Thymus (tissue), 14 donors: ENCODE measurements at places on chromosomes 6 and 20. TPM values are rescaled to one million over a fixed set of nuclear protein-coding genes. Genes with fewer than 3 reads are reported as not detected.

- no peak for DNase-seq
Observed at GRCh38 chr6:53264337-53264736, 84.4 kb downstream of the ELOVL5 start.

GRCh38 chr20:50295345-50295744 lies 104.7 kb downstream of the CEBPB start:
- DNase-seq, result no peak

GRCh38 chr6:40346246-40346645 lies 240.9 kb downstream of the LRFN2 start:
- DNase-seq, result no peak

GRCh38 chr6:2247664-2248063 lies 2.3 kb upstream of the GMDS start:
- DNase-seq, result no peak

- no peak for DNase-seq
Observed at GRCh38 chr6:28330041-28330440, 5.9 kb downstream of the ZSCAN31 start.

GRCh38 chr6:101936516-101936915 lies 543.0 kb downstream of the GRIK2 start:
- no peak for DNase-seq

DNA sequence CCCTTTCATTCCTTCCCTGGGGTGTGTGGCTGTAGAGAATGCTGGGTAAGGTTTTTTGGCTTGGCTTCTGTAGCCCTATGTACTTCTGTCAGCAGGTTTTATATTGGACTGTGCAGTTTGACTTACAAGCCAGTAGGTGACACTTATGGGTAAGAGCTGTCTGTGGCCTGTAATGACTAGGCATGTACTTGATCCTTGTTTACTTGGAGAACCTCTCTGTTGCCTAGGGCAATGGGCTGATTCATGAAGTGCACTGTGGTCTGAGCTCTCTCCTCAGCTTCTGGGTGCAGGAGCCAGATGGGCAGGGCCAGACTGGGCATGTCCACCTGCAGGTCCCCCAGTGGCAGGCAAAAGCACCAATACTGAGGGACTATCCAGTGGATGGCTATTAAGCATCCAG lies 544.6 kb downstream of the ADGRB3 start:
- no peak for DNase-seq

- DNase-seq, result no peak
Observed at GRCh38 chr6:49038294-49038822, 424.7 kb downstream of the MMUT start.

DNA sequence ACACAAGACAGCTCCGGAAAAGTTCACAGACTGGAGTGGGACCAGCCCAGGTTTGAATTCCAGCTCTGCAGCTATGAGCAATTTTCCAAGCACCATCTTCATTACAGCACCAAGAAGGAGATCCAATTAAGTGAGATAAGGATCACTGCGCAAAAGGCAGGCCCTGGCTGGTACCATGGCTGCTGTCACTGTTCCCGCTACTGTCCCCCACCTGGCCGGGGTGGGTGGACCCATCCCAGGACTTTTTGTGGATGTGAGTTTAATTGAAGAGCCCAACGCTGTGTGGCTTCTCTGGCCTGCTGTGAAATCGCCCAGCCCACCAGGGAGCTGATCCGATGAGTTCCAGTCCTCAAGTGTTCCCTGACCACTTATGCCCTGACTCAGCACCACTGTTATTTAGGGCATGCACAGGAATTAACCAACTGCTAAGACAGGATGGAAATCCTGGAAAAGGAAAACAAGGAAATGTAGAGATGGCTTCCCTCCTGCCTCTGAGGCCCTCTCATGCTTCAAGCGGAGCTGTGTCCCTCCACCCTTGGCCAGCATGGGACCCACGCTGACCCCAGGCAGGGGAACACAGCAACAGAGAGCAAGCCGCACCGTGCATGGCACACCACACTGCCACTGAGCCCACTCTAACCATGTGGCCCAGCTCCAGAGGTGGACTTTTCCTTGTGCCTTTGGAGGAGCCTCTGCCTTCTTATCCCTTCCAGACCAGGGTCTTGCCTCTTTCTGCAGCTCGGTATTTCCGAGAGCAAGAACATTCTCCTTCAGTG lies 150.0 kb upstream of the CST7 start:
- DNase-seq, result no peak

DNA sequence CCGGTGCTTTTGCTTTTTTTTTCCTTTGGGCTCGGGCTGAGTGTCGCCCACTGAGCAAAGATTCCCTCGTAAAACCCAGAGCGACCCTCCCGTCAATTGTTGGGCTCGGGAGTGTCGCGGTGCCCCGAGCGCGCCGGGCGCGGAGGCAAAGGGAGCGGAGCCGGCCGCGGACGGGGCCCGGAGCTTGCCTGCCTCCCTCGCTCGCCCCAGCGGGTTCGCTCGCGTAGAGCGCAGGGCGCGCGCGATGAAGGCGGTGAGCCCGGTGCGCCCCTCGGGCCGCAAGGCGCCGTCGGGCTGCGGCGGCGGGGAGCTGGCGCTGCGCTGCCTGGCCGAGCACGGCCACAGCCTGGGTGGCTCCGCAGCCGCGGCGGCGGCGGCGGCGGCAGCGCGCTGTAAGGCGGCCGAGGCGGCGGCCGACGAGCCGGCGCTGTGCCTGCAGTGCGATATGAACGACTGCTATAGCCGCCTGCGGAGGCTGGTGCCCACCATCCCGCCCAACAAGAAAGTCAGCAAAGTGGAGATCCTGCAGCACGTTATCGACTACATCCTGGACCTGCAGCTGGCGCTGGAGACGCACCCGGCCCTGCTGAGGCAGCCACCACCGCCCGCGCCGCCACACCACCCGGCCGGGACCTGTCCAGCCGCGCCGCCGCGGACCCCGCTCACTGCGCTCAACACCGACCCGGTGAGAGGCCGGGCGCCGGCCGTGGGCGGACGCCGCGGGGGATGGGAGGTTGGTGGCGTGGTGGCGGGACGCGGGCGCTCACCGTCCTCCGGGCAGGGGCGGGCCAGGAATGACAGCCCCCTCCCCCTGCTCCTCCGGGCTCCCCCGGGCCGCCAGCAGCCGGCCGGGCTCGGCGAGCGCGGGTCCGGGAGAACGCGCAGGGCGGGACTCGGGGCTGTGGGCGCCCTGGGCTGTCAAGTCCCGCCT lies 606 bp downstream of the ID4 start:
- DNase-seq, result no peak

DNA sequence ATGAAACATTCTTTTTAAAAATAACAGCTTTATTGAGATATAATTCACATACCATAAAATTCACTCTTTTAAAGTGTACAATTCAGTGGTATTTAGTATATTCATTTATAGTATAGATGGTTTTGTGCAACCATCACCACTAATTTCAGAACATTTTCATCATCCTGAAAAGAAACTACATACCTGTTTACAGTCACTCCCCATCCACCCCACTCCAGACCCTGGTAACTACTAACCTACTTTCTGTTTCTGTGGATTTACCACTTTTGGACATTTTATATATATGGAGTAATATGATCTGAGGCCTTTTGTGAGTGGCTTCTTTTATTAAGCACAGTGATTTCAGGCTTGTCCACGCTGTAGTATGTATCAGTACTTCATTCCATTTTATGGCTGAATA lies 2.5 kb upstream of the TMEM217 start:
- no peak for DNase-seq

GRCh38 chr6:13378669-13379590 lies 50.6 kb upstream of the TBC1D7 start:
- no peak for DNase-seq

DNA sequence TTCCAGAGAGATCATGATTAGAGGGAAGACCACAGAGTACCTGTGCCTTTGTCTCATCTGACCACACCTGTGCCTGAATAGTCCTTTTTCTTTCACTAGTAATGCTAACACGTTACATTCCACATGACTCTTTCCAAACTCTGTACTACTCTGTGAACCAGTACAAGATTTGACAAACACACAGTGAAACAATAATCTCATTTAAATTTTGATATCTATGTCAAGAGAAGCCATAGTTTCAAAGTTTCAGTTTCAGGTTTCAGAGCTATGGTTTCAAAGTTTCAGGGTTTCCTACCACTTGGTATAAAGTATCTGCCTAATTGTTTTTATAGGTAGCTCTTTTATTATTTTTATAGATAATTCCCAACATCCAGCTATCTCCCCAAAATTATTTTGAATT lies 62.0 kb upstream of the PHACTR2 start:
- DNase-seq, result no peak

DNA sequence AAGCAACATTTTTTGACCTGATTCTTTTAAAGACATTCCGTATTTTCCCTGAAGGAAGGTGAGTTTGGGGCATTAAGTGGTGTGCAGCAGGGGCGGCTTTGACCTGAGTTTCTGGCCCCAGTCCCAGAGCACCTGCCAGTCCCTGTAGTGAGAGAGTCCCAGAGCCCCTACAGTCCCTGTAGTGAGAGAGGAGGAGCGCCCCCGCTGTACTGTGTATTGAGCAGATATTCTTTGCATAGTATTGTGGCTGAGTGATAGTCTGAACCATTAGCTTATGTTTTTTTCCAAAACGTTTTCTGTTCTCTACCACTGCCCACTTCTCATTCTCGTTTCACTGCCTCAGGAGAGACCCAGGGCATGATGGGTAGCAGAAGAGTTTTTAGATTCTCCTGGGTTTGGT lies 17.2 kb upstream of the SH3BGRL2 start:
- no peak for DNase-seq

- no peak for DNase-seq
Observed at GRCh38 chr6:155782320-155782731, 326.7 kb upstream of the NOX3 start.

DNA sequence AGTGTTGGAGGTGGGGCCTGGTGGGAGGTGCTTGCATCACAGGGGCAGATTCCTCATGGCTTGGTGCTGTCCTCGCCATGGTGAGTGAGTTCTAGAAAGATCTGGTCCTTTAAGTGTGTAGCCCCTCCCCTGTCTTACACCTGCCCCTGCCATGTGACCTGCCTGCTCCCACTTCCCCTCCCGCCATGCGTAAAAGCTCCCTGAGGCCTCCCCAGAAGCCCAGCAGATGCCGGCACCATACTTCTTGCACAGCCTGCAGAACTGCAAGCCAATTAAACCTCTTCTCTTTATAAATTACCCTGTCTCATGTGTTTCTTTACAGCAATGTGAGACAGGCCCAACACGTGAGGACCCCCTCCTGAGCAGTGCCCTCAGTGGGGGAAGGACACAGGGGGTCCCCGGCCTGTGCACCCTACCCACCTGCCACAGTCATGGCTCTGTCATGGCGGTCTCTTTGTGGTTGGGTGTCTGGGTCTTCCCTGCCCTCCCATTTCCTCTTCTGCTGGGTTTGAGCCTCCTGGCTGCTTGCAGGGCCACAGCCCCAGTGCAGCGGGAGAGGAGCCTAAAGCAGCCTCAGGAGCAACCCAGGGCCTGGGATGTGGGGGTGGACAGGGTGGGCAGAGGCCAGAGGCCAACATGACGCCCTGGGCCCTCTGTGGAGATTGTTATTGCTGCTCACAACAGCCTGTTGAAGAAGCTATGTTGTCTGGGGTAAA lies 87.2 kb upstream of the QKI start:
- no peak for DNase-seq

DNA sequence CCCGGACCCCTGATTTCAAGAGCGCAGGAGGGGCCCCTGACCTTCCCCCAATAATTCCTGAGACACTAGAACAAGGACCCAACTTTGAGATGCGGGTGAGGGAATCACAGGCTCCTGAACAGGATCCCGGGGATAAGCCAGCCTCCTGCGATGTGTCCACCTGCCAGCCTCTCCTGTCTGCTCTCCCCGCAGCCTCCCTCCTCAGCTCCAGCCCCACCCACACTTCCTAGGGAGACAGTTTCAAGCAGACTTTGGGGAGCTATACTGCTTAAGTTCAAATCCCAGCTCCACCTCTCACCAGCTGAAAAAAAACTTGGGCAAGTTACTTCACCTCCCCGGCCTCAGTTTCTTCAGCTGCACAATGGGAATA lies 50.8 kb downstream of the GRM4 start:
- no peak for DNase-seq

- DNase-seq, result no peak
Observed at GRCh38 chr6:148273962-148274752, 68.5 kb upstream of the SASH1 start.

DNA sequence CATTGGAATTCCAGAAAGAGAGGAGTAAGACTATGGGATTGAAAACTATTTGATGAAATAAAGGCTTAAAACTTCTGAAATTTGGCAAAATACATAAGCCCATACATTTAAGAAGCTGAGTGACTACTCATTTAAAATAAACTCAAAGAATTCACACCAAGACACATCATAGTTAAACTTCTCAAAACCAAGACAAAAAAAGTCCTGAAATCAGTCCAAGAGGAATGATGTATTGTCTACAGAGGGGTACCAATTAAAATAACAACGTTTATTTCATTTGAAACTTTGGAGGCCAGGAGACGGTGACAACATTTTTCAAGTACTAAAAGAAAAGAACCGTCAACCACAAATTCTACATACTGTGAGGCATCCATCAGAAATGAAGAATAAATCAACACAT lies 841.4 kb upstream of the MAP3K7 start:
- DNase-seq, result no peak

GRCh38 chr6:46255528-46255927 lies 84.7 kb upstream of the ENPP5 start:
- DNase-seq, result no peak

Gene C6orf58
- 0.05 TPM for total RNA-seq

Gene PRR18
- total RNA-seq, result 0.05 TPM

Gene CRISP3
- 1.1 TPM for total RNA-seq

Gene EZR
- total RNA-seq, result 132 TPM

Gene TDRD6
- total RNA-seq, result 0.09 TPM

Gene MTFR2
- 2.5 TPM for total RNA-seq

Gene OOEP
- not detected for total RNA-seq

Gene GFOD1
- 4.7 TPM for total RNA-seq

Gene BACH2
- total RNA-seq, result 12.3 TPM

Gene ZBTB46
- 5.8 TPM for total RNA-seq

Gene OR12D3
- not detected for total RNA-seq

Gene AIF1
- total RNA-seq, result 558 TPM

Gene TRAM2
- 3.4 TPM for total RNA-seq

Gene HLA-DQA1
- total RNA-seq, result 352 TPM

Gene SYNCRIP
- 74.7 TPM for total RNA-seq

Gene FAM162B
- 2.5 TPM for total RNA-seq

Gene RAD21L1
- not detected for total RNA-seq

Gene PPP1R16B
- total RNA-seq, result 16.8 TPM

Gene SLCO4A1
- total RNA-seq, result 3.4 TPM

Gene MUC21
- total RNA-seq, result under 0.01 TPM
